Activated T-helper 1 cell treated with anti-CD3 and anti-CD28 coated beads, Interleukin-12 subunit alpha, Interleukin-12 subunit beta, Interleukin-2, Interleukin-4 antibody, amounts not matched to agents 30 ng/mL and 10 ng/mL and 1 ng/mL, durations not matched to agents 14 hours and 24 hours and 36 hours (primary cell): ENCODE measurements at places on chromosomes 4 and X.
A peak's percentile ranks its signal among the peaks of the same experiment; 100 is the strongest.

GRCh38 chr4:25911356-25911755 is 2.7 kb upstream of the SMIM20 start:
- no peak for DNase-seq

- DNase-seq, result no peak
Observed at GRCh38 chr4:189022440-189023035, 883.3 kb downstream of the TRIML1 start.

DNA sequence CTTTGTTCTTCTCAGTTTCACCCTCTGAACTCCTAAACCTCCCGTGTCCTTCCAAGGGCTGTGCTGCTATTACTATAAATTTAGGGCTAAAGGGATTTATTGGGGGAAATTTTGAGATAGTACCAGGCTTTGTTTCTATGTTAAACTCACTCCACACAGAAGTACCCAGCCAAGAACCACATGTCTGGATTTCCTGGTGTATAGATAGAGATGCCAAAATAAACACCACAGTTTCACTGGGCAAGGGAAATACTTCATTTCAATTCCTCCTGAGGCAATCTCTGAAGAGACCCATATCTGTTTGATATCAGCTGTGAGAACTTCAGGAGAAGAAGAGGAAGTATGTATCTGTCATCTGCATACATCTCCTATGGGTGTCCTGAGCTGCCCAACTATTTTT is 21.7 kb upstream of the CLNK start:
- DNase-seq, result no peak

- DNase-seq, result no peak
Observed at GRCh38 chr4:137299281-137299680, 233.0 kb downstream of the PCDH18 start.

DNA sequence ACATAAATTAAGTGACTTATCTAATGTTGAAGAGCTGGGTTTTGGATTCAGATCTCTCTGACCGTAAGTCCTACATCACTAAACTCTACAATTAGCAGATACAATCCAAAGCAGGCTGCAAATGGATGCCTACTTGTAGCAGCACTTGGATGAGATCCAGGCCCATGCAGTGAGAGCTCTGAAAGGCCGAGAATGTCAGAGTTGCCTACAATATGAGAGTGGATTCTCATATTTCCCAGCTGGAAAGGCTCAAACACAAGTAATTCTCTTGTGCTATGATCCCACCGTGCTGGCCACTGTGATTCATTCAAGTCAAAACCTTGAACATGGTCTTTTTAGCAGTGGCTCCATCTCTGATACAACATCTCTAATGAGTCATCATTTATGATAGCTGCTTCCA is 125.4 kb upstream of the CHRDL1 start:
- DNase-seq, result no peak

GRCh38 chr4:88458104-88458740 is 1.3 kb downstream of the HERC5 start:
- no peak for DNase-seq

GRCh38 chrX:131816551-131817136 is 206.5 kb upstream of the STK26 start:
- DNase-seq, result peak; percentile 52

GRCh38 chr4:28444886-28445496 is 1584.3 kb downstream of the STIM2 start:
- DNase-seq, result no peak
